NCI-H526 (cell line): ENCODE measurements at places on chromosomes 6 and 20.

- DNase-seq, result no peak
Observed at GRCh38 chr6:79796197-79796596, 151.2 kb downstream of the ELOVL4 start.

- no peak for DNase-seq
Observed at GRCh38 chr6:107328081-107328480, 131.3 kb downstream of the PDSS2 start.

GRCh38 chr20:51759769-51760510 is 8.2 kb downstream of the ATP9A start:
- no peak for DNase-seq

GRCh38 chr6:43740961-43741764 is 28.8 kb upstream of the VEGFA start:
- no peak for DNase-seq

DNA sequence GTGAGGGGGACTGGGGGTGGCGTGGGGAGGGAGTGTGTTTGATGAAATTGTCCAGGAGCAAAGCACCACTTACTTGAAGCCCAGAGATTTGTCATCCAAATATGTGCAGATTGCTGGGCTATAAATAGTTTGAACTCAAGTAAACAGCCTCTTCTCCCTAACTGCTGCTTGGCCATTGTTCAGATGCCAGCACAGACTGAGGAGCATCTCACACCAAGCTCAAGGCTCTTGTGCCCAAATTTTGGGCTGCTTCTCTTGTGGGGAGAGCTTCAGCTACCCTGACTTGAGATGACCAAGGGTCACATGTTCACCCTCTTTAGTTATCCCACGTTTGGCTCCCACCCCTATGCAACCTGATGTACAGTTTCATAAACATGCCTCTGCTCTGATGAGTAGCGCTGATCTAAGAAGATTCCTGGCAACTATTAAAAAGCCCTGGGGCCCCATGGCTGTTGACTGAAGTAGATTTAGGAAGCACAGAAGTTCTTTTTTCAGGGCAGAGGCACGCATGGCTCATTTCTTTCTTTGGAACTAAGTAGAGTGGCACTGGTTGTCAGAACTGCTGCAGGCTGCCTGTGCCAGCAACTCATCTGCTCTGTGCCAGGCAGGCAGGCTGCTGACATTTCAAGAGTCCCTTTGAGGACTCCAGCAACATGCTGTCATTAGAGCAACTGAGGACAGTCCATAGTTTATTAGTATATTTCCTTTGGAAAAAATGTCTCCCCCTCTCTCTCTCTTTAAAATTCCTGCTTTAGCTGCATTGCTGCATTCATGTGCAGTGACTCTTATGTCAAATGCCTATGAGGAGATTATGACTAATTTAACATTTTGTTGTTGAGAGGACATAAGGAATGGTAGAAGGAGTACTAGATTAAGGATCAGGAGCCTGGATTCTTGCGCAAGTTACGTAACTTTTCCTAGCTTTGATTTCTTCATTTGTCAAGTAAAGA is 9.6 kb upstream of the PKIG start:
- DNase-seq, result peak; percentile 25

- DNase-seq, result peak; percentile 51
Observed at GRCh38 chr6:154478021-154478700, 32.3 kb downstream of the CNKSR3 start.

DNA sequence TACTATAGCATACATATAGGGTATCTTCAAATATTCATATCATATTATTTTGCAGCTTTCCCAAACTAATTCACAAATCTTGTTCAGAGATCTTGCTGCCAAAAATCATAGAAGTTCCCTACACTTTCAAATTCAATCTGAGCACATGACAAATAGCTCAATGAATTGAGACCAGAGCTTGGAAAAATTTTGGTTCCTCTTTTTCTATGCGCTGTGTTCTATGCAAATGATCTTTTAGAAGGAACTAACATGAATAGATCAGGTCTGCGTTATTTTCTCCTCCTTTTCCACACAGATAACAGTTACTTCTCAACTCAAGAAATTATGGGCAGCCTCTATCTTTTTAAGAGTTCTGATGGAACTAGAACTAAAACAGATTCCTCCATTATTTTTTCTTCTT is 316.3 kb downstream of the ARHGAP18 start:
- peak; percentile 7 for DNase-seq

GRCh38 chr6:22248513-22249308 is 48.1 kb downstream of the PRL start:
- DNase-seq, result no peak

DNA sequence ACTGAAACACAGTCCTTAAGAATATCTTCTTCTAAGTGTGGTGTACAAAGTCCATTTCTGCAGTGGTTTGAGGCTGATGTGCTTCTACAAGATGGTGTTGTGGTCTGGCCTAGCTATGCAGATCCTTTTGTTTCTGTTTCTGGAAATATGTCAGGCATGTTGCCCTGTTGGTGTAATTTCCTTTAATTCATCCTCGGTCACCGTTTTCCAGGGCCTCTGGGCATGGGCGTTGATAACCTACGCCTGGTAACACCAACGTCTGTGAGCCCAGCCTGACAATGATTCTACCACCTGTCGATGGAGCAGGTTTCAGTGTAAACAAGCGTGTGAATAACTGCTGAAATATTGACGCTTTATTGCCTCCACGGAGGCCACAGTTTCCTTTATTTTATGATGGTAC is 33.3 kb upstream of the AFDN start:
- peak; percentile 6 for DNase-seq

- no peak for DNase-seq
Observed at GRCh38 chr6:109498052-109498451, 15.0 kb upstream of the ZBTB24 start.

DNA sequence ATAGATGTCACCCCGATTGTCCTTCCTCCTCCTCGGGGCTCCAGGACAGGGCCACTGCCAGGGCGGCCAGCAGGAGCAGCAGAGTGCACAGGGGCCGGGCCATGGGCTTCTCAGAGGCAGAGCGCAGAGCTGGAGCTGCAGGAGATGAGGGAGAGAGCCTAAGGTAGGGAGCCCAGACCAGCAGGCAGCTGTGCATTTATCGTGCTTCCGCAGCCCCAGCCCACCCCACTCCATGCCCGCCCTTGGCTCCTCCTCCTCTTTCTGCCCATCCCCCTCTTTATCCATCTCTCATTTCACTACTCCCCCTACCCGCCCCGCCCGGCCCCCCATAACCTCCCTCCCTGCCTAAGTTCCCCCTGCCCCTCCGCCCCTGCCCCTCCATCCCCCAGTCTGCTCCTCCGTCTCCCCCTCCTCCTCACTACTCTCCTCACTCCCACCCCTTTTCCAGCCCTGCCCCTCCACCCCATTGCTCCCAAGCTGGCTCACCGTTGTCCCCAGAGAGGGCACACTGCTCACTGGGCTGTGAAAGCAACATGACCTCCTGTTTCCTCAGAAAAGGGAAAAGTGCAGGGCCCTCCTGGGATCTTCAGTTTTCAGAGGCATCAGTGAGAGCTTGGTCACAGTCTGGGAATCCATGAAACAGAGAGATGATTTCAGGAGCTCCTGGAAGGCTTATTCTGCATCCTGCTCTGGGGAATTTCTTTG is 25.5 kb upstream of the CST1 start:
- peak; percentile 65 for DNase-seq

DNA sequence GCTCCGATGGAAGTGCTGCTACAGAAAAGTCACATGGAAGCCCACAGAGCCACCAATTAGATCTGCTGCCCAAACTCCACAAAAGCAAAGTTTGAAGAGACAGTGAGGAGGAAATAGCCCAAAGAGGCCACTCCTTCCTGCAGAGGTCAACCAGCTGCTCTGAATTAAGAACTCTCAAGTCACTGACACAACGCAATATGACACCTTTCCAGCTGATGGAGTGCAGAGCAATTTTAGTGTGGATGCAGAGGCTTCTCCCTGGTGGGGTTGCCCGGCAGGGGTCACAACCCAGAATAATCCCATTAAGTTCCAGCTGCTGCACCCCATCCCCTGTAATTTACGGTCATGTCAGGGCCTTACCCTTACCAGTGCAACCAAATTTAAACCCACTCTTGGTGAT is 361.9 kb upstream of the JARID2 start:
- DNase-seq, result no peak

DNA sequence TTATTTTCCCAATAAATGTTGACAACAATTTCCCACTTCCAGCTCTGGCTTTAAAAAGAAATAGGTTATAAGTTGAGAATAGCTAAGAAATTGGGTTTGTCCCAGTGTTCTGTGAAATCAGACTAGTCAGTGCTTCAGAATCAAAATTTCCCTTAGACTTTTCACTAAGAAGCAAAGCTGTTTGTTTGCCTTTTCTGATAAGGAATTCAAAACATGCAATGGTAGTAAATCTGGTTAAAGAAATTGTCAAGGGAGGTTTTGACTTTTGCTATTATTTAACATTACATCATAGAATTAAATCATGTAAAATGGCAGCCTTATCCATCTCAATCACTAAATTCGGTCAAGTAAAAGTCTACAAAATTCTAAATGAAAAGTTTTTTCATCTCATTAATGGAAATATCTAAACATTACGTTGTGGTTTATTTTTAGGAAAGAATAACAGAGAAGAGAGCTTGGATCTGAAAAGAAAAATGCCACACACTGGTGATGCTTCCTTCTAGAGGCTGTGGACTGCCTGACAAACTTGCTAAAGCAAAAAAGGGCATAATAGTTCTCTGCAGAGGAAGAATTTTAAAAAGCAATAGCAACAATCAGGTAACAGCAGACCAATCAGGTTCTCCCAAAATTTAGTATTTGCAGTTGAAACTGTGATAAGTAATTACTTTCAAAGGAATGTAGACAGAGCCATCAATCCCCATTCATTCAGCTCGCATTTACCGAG is 36.4 kb downstream of the PLAGL1 start:
- no peak for DNase-seq

DNA sequence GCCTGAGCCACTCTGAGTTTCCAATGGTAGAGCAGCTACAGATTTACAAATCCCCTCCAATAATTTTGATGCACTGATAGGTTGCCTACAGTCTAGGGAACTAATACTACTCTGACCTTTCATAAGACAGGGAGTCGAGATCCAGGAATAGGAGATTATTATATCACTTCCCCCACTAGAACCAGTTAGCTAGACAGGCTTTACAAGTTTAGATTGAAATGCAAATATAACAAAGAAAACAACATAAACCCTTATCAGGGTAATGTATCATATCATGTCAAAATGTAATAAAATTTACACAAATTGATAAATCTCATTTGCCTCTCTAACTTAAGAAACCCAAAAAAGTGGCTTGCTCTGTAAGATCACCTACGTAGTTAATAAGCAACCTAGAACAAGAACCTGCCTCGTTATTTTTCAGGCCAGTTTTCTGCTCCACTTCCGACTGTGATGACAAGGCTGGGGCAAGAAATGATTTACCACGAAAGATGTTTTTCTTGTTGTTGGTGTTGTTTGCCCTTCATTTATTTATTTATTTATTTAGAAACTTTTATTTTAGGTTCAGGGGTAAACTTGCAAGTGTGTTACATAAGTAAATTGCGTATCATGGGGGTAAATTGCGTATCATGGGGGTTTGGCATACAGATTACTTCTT is 504.2 kb upstream of the ID4 start:
- peak; percentile 32 for DNase-seq

- no peak for DNase-seq
Observed at GRCh38 chr6:113653275-113653674, 203.9 kb upstream of the MARCKS start.
